ENCODE measurements at places on chromosomes 2 and 18. TPM values are rescaled to one million over a fixed set of nuclear protein-coding genes. Genes with fewer than 3 reads are reported as not detected.

The TDRD15 gene
- 0.48 TPM for polyA plus RNA-seq

The CCDC141 gene
- polyA plus RNA-seq = 0.89 TPM

The TSPYL6 gene
- 0.14 TPM for polyA plus RNA-seq

The RASGRP3 gene
- 15.7 TPM for polyA plus RNA-seq

The TWIST2 gene
- polyA plus RNA-seq = 2.2 TPM

The CXCR1 gene
- polyA plus RNA-seq = not detected

The MYO7B gene
- 10.6 TPM for polyA plus RNA-seq

The DNAJC27 gene
- 12.9 TPM for polyA plus RNA-seq

The NFU1 gene
- 71.5 TPM for polyA plus RNA-seq

The ERBB4 gene
- 20.0 TPM for polyA plus RNA-seq

The EVX2 gene
- 1.1 TPM for polyA plus RNA-seq

The FBXO15 gene
- 5.7 TPM for polyA plus RNA-seq

The C2orf66 gene
- polyA plus RNA-seq = 1.4 TPM

The FAM124B gene
- polyA plus RNA-seq = 6.7 TPM

The UGT1A8 gene
- polyA plus RNA-seq = not detected

The CFC1 gene
- 21.4 TPM for polyA plus RNA-seq

The TRIM43B gene
- polyA plus RNA-seq = not detected

The RMC1 gene
- polyA plus RNA-seq = 30.1 TPM

The LIMS3 gene
- 1.6 TPM for polyA plus RNA-seq

The UGT1A9 gene
- not detected for polyA plus RNA-seq

The EIF2AK2 gene
- 31.1 TPM for polyA plus RNA-seq

The MC2R gene
- polyA plus RNA-seq = not detected

The UBE2F gene
- polyA plus RNA-seq = 80.2 TPM

The CRYGC gene
- polyA plus RNA-seq = 0.44 TPM

The C1QL2 gene
- 0.48 TPM for polyA plus RNA-seq

The NMUR1 gene
- polyA plus RNA-seq = 0.75 TPM

The PPP1R1C gene
- 9.7 TPM for polyA plus RNA-seq

The ZNF521 gene
- polyA plus RNA-seq = 54.8 TPM

The PARD3B gene
- 10.8 TPM for polyA plus RNA-seq

The SERPINB13 gene
- polyA plus RNA-seq = not detected

The SNED1 gene
- polyA plus RNA-seq = 6.0 TPM

The REG3A gene
- not detected for polyA plus RNA-seq

The BCL11A gene
- 58.0 TPM for polyA plus RNA-seq

The SERPINB4 gene
- polyA plus RNA-seq = not detected

The CEP192 gene
- polyA plus RNA-seq = 29.5 TPM

The RUFY4 gene
- 0.67 TPM for polyA plus RNA-seq

The GPBAR1 gene
- polyA plus RNA-seq = 0.74 TPM

The ZAP70 gene
- polyA plus RNA-seq = 2.1 TPM

The C2orf15 gene
- polyA plus RNA-seq = 3.4 TPM

The MARCHF4 gene
- polyA plus RNA-seq = 38.0 TPM

The GALNT14 gene
- polyA plus RNA-seq = 24.0 TPM

The IMMT gene
- polyA plus RNA-seq = 86.9 TPM

The PTRHD1 gene
- 35.0 TPM for polyA plus RNA-seq

The DSC3 gene
- polyA plus RNA-seq = 0.78 TPM

The GALR1 gene
- 2.5 TPM for polyA plus RNA-seq

Data from spinal cord (tissue), 10 donors.